ENCODE measurements at places on chromosomes 6 and 20. TPM values are rescaled to one million over a fixed set of nuclear protein-coding genes. Genes with fewer than 3 reads are reported as not detected.

TASP1 gene
- total RNA-seq: 17.1 TPM

DNA sequence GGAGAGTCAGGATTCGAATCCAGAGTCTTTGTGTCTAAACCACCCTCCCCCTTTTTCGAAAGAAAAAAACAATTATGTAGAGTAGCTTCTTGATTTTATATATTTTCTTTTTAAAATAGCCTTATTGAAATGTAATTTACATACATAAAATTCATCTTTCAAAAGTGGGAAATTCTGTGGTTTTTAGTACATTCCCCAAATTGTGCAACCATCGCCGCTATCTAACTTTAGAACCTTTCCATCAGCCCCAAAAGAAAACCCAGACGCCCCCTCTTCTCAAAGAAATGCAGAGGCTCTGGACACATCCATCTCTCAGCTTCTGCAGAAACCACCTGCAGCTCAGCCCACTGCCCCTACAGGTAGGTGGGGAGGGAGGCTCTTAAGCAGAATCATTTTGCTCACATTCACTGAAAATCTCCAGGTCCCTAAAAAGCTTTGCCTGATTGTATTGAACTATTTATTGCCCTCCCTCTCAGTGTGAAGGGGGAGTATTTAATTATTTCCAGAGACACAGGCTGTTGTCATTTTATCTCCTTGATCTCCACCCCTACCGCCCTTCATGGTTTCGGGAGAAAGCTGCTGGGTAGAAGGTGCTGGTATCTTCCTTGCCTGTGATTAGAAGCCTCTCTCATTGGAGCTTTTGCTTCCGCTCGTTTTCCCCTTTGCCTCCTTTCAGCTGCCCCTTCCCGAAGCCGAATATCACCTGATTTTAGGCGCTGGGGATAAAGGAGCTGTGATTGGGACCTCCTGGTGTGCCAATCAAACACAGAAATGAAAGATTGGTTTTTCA is 68.7 kb upstream of the KCNG1 start:
- no peak overlapping the region for H3K27ac ChIP-seq
- no peaks in the 10 kb centered on the region for H3K36me3 ChIP-seq
- H3K27me3 ChIP-seq: peaks cover 51% of the 10 kb centered on the region
- no peak for DNase-seq

DNA sequence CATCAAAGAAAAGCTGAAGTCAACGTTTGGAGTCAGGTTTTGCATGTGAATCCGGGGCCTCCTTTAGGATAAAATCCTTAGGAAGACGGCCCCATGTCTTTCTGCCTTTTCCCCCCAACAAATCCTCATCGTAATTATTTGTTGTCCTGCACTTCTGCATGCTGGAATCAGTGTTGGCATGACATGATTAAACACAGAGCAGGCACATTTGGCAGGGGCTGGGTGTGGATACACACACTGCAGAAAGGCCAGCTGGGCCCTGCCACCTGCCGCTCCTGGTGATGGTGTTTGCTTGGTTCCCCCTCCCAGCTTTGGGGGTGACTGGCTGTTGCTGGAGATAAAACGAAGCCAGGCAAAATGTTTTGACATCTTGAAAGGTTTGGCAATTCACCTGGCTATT is 46.3 kb upstream of the FOXA2 start:
- no peaks in the 10 kb centered on the region for H3K27me3 ChIP-seq
- H3K27ac ChIP-seq: no peak overlapping the region
- no peaks in the 10 kb centered on the region for H3K4me1 ChIP-seq
- H3K36me3 ChIP-seq: no peaks in the 10 kb centered on the region
- no peak for DNase-seq

DNA sequence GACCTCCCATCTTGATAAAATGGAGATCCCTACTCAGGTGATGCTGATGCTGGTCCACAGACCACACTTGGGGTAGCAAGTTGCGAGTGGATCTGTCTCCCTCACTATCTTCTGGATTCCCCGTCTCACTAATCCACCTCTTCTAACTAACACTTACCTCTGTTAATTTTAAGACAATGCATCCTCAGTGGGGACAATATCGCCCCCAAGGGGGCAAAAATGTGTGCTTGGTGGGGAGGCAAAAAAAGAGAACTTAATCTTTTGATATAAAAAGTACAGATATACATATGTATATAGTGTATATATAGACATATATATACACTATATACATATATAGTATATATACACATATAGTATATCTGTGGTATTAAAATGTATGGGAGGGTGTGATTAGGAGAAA is 4.3 kb downstream of the LRFN2 start:
- H3K4me3 ChIP-seq: no peak overlapping the region
- H3K36me3 ChIP-seq: no peaks in the 10 kb centered on the region
- H3K4me1 ChIP-seq: peaks cover 17% of the 10 kb centered on the region
- H3K27ac ChIP-seq: no peak overlapping the region
- H3K27me3 ChIP-seq: peaks cover 34% of the 10 kb centered on the region

- H3K27ac ChIP-seq: no peak overlapping the region
- DNase-seq: no peak
- no peaks in the 10 kb centered on the region for H3K4me1 ChIP-seq
- H3K4me3 ChIP-seq: no peak overlapping the region
- H3K36me3 ChIP-seq: no peaks in the 10 kb centered on the region
- no peaks in the 10 kb centered on the region for H3K27me3 ChIP-seq
Observed at GRCh38 chr6:130557481-130558112, 191.8 kb downstream of the TMEM200A start.

DNA sequence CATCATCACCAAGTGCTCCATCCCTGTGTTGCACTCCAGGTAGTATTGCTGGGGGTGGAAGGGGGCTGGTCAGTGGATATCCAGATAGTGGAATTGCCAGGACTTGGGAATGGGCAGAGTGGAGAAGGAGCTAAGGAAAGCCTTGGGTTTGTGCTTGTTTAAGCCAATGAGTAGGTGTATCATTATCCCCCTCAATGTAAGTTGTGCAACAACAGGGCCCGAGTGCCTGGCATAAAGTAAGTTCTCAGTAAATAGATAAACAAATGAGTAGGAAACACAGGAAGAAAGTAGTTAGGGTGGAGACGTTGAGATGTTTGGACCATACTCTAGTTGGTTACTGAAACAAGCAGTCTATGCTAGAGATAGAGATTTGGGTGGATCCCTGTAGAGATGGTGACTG is 9.8 kb downstream of the CCND3 start:
- no peaks in the 10 kb centered on the region for H3K4me1 ChIP-seq
- no peak for DNase-seq
- no peak overlapping the region for H3K27ac ChIP-seq
- no peaks in the 10 kb centered on the region for H3K36me3 ChIP-seq
